Fibroblast of upper back skin (primary cell): ENCODE measurements at places on chromosomes 13 and 19.

GRCh38 chr13:94677799-94678198 is 34.5 kb downstream of the SOX21 start:
- DNase-seq, result no peak

DNA sequence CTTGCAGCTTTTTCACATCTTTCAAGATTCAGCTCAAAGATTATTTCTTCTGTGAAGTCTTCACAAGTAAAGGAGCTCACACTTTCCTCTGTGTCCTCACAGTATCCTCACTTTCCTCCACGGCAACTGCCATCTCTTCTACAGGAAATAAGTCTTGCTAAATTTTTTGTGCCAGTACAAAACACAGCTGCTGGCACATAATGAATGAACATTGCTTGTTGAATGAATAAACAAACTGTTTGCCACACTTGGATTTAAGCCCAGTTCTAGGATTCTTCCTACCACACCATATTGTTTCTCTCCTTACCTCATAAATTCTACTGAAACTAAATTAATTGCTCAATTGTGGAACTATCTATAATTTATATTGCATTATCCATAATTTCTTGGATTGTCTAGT is 59.5 kb downstream of the RAP2A start:
- DNase-seq, result no peak

- peak; percentile 20 for DNase-seq
Measured at GRCh38 chr19:15136234-15136954, 29.2 kb downstream of the SYDE1 start.

GRCh38 chr13:33537026-33537425 is 251.5 kb upstream of the STARD13 start:
- no peak for DNase-seq
